Naive thymus-derived CD8-positive, alpha-beta T cell (primary cell): ENCODE measurements at places on chromosomes 7 and 10. TPM values are rescaled to one million over a fixed set of nuclear protein-coding genes. Genes with fewer than 3 reads are reported as not detected.

ACTR1A gene
- 50.7 TPM for total RNA-seq

GPR158 gene
- total RNA-seq = not detected

SLC16A9 gene
- not detected for total RNA-seq

CALML3 gene
- not detected for total RNA-seq

TUBAL3 gene
- total RNA-seq = not detected

OPN1SW gene
- total RNA-seq = not detected

TLX1 gene
- total RNA-seq = not detected

AGAP6 gene
- total RNA-seq = 28.6 TPM

DOCK4 gene
- 0.88 TPM for total RNA-seq

CADPS2 gene
- total RNA-seq = not detected

LRIT1 gene
- total RNA-seq = not detected

SFMBT2 gene
- total RNA-seq = 31.8 TPM

CTTNBP2 gene
- total RNA-seq = not detected

SORCS3 gene
- total RNA-seq = not detected

CARD11 gene
- 104 TPM for total RNA-seq

GARIN1A gene
- total RNA-seq = 3.6 TPM

CYP26A1 gene
- not detected for total RNA-seq

ARMC3 gene
- not detected for total RNA-seq

TRIM73 gene
- total RNA-seq = 28.3 TPM

AKR1C8 gene
- total RNA-seq = 1.1 TPM

DPP6 gene
- not detected for total RNA-seq

AGR2 gene
- total RNA-seq = not detected

ELN gene
- not detected for total RNA-seq

CELF2 gene
- total RNA-seq = 174 TPM

MSMB gene
- not detected for total RNA-seq

CYP17A1 gene
- total RNA-seq = not detected

DRGX gene
- not detected for total RNA-seq

VAX1 gene
- not detected for total RNA-seq

CYREN gene
- total RNA-seq = 54.8 TPM

DDIT4 gene
- total RNA-seq = 23.8 TPM

TFR2 gene
- total RNA-seq = 5.9 TPM
